ENCODE measurements at places on chromosomes 1 and 21. TPM values are rescaled to one million over a fixed set of nuclear protein-coding genes. Genes with fewer than 3 reads are reported as not detected.

The L1TD1 gene
- total RNA-seq, result 0.41 TPM

GRCh38 chr1:56357927-56358690 is 221.3 kb downstream of the PLPP3 start:
- H3K36me3 ChIP-seq, result no peaks in the 10 kb centered on the region
- H3K4me3 ChIP-seq, result no peak overlapping the region
- H3K4me1 ChIP-seq, result no peaks in the 10 kb centered on the region

GRCh38 chr1:214791961-214792360 is 189.0 kb downstream of the CENPF start:
- DNase-seq, result no peak
- H3K4me1 ChIP-seq, result no peaks in the 10 kb centered on the region
- H3K27ac ChIP-seq, result no peak overlapping the region
- H3K4me3 ChIP-seq, result no peak overlapping the region

The TENT5C gene
- 4.2 TPM for total RNA-seq

The EPS8L3 gene
- not detected for total RNA-seq

DNA sequence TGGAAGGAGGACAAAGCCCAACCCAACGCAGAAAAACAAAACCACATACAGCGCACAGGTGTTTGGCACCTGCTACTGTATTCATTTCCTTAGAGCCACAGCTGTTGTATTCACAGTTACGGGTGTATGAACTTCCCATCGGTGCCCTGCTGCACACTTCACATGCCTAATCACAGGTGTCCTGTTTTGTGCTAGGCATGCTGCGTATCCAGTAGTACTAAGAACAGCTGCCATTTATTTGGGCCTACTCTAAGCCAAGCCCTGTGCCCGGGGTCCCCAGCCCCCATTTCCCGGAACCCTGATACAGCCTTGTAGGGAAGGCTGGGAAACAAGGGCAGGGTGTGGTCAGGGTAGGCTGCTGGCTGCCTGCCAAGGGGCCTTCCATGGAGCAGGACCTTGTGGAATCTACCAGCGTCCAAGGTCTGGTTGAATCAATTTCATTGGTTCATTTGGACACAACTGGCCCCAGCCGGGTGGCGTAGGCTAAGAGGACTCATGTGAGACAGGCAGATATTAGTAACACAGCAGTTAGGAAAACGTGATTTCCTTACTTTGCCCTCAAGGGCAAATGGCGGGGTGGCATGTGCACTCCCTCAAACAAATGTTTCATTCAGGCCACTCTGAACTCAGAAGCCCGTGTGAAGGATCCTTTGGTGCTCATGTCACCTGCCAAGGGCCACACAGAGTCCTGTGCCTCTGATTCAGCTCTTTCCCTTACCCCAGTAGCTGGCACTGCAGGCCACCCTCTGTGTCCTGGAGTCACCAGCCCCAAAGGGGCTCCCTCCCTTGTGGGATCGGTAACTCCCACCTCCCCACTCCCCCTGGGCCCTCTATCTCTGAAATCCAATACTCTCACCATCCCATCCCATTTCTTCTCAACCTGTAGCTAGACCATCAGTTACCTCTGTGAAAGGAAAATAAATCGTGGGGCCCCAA is 986 bp upstream of the RNF186 start:
- no peak overlapping the region for H3K27ac ChIP-seq
- H3K4me1 ChIP-seq, result no peaks in the 10 kb centered on the region
- no peaks in the 10 kb centered on the region for H3K36me3 ChIP-seq

- H3K36me3 ChIP-seq, result peaks cover 3% of the 10 kb centered on the region
- peaks cover 15% of the 10 kb centered on the region for H3K27me3 ChIP-seq
- peaks cover 6% of the 10 kb centered on the region for H3K4me1 ChIP-seq
- no peak within 1 kb of the TSS for H3K27ac ChIP-seq
- DNase-seq, result peak; percentile 54
Measured at GRCh38 chr1:44842862-44843655, at the start of gene PTCH2. Gene PTCH2, minus strand, starts transcription at chr1:44843253. Its CDS starts 321 bp downstream, at chr1:44842932.
